Fibroblast of the aortic adventitia (primary cell): ENCODE measurements at places on chromosomes 12 and 14. TPM values are rescaled to one million over a fixed set of nuclear protein-coding genes. Genes with fewer than 3 reads are reported as not detected.
A peak's percentile ranks its signal among the peaks of the same experiment; 100 is the strongest.

The OR4E2 gene
- 0.33 TPM in 1 of 2 replicates, not detected in the other for total RNA-seq

The C12orf76 gene
- 10.3 and 11.9 TPM in 2 replicates for total RNA-seq

DNA sequence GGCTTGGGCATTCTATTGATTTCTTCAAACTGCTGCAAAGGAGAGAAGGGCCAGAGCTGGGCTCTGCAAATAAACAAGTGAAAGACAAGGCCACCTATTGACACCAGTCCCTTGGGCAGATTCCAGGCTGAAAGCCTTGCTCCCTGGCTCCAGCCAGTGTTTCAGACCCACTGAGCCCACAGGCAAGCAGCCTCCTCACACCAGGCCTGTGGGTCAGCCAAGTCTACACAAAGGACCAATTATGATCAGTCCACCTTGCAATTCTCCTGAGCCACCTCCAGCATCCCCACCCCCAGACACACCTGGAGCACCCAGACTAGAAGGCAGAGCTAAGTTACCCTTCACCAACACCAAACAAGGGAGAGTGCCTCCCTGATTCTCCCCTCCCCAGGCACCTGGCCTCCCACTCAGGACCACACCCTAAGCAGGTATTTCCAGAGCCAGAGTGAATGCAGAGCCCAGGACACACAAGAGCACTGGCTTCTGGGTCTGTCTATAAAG, 13.8 kb downstream of the ACTN1 start:
- DNase-seq: no peak

The GNB3 gene
- 3.4 TPM in 2 replicates for total RNA-seq

GRCh38 chr12:96402061-96402460, 1.8 kb upstream of the CDK17 start:
- DNase-seq: no peak

GRCh38 chr14:30058401-30058800, 130.8 kb upstream of the PRKD1 start:
- peak; percentile 16 for DNase-seq

GRCh38 chr12:128801879-128802391, 21.8 kb downstream of the SLC15A4 start:
- DNase-seq: no peak

DNA sequence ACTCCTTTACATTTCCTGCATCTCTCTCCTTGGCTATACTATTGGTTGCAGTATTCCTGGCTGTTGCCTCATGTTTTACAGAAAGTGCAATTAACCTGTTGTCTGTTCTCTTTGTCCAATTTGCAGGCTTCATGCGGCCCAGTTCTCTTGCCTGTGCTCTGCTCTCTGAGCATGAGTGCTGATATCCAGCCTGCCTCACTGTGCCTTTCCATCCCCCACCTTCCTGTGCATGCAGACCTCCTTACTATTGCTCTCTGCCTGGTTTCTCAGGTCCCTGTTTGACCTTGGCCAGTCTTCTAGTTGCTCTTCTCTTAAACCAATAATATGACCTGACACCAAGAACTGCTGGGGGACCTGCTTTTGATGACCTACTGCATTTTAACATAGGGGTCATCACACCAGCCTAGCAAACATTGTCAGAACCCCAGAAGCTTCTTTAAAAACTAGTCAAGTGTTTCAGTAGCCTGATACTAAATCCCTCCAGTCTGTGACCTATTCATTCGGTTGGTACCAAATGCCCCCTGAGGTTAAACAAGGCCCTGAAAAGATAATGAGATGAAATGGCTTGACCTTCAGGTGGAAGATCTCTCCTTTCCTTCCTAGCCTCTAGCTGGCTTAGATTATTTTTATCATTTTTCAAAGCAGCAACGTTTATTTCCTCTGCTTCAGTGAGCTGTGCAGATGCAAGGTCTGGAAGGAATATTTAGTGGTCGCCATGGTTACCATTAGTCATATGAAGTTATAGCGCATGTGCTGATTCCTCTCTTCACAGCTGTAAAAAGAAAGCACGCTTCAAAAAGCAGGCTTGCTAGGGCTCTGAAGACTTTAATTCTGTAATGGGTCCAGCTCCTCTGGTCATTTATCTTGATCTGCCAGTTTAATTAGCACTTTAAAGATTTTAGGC, 216.5 kb downstream of the PHLDA1 start:
- DNase-seq: peak; percentile 98

The GPHN gene
- 6.5 and 18.8 TPM in 2 replicates for total RNA-seq

GRCh38 chr12:86719381-86719780, 463.2 kb upstream of the MGAT4C start:
- no peak for DNase-seq

The EML1 gene
- 80.3 and 163 TPM in 2 replicates for total RNA-seq

The MMP17 gene
- 4.1 and 5.6 TPM in 2 replicates for total RNA-seq

DNA sequence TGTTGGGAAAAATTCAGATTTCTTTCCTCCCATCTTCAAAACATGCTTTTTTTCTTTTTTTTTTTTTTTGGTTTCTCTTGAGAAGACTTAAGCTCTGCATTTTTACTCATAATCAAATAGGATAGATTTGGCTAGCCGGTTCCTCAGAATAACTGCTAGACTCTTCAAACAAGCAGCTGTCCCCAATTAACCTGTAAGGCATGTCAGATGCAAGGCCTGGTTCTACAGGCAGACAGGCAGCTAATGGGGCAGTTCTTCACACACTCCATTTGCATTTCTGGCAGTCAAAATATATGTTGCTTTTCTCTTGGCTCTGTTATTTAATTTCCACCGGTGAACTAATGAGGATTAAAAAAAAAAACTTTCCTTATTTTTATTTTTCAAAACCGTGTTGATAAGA, 228.0 kb upstream of the ATP2B1 start:
- DNase-seq: no peak

DNA sequence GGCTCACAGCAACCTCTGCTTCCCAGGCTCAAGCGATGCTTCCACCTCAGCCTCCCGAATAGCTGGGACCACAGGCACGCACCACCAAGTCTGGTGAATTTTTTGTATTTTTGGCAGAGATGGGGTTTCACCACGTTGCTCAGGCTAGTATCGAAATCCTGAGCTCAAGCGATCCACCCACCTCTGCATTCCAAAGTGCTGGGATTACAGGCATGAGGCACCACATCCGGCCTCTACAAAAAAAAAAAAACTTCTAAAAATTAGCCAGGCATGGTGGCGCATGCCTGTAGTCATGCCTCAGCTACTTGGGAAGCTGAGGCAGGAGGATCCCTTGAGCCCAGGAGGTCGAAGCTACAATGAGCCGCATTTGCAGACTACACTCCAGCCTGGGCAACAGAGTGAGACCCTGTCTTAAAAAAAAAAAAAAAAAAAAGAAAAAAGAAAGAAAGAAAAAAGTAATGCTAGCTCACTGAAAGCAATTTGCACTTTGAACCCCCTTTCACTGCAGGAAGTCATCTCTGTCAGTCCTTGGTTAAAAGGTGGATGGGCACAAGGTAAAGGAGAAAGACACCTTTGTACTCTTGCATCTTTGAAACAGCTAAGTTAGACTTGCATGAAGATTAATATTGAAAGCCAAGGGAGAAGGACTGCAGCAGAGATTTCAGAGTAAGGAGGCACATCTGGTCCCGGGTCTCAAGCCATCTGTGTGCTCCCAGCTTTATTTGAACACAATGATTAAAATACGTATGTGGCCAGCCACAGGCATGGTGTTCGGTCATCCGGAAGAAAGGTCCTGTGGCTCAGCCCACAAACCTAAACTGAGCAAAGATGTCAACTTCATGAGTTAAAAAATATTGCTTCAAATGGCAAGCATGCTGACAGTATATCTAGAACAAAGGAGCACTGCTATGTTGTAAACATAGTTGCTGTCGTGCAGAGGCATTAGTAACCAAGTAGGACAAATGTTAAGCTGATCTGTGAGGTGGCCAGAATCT, 103.8 kb upstream of the HMGA2 start:
- DNase-seq: peak; percentile 67

DNA sequence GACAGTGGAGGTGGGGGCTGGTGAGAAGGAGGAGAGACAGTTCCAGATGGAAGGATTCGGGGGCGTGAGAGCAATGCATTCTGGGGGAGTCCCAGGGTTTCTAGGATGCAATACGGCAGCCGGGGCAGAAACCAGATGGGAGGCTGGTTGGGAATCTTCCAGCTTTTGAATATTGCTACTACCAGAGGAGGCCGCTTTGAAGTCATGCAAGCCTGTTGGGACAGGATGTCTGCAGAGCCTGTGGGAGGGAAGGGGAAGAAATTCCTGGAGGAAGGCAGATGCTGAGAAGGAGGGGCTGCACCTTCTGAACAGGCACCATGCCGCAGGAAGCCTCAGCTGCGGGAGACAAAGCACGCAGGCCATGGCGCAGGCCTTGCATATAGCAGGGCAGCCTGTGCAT, 105.4 kb downstream of the APAF1 start:
- no peak for DNase-seq

The PRKAB1 gene
- total RNA-seq: 6.4 and 19.9 TPM in 2 replicates

GRCh38 chr14:64812412-64812811, 67.3 kb downstream of the SPTB start:
- no peak for DNase-seq

GRCh38 chr14:70139384-70139783, 49.4 kb downstream of the SLC8A3 start:
- DNase-seq: no peak

GRCh38 chr14:44297437-44297836, 209.6 kb downstream of the FSCB start:
- DNase-seq: no peak

DNA sequence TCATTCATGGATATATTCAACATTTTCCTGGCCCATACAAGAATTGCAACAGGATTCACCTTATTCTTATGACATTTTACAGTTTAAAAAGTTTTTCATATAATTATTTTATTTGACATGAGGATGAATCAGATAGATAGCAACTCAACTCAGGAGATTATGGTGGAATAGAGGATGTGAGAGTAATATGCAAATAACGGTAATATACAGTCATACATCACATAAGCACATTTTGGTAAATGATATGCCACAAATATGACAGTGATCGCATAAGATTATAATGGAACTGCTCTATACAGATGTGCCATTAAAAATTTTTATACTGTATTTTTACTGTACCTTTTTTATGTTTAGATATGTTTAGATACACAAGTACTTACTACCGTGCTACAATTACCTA, 24.1 kb upstream of the CRADD start:
- DNase-seq: no peak

The GYS2 gene
- total RNA-seq: not detected in 2 replicates

DNA sequence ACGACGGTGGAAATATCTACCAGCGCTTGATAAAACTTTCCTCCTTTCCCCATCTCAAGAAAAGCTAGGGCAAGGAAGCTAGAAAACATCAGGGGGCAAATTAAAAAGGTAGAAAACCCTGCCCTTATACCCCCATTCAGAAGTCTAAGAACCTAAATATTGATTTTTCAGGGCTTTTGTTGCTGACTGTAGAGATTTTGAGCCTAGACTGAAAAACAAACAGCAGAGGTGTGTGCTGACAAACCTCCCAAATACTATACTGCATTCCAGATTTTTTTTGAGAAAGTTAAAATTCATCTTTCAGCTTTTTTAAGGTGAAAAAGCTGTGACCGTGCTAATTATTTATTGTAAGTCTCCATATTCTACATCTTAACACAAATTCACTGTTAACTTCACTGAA, 478.3 kb upstream of the SOX5 start:
- DNase-seq: no peak

The CD69 gene
- not detected in 2 replicates for total RNA-seq

DNA sequence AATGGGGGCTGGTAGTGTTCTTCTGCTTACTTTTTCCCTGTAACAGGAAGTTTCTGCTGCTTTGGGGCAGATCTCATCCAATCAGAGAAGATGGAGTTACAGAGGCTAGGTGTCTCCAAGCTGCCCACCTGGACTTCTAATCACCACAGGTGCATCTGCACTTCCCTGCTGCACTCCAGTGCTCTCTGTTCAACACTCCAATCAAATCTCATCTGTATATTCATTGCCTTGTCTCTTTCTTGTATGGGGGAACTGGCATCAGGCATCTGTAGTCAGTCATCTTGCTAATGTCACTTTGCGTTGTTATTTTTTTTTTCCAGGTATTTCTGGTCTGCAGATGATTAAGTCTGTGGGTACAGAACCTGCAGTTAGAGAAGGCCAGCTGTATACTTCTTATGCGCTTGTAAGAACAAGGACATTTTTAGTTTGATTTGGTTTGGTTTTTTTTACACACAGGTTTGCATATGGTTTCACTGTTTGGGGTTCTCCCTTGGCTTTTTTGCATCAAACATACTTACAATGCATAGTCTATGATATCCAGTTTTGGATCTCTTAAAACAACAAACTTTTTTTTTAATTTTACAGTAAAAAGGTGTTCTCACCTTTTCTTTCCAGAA, 116.0 kb downstream of the METTL25 start:
- DNase-seq: no peak

GRCh38 chr12:51383269-51383905, 7.8 kb downstream of the GALNT6 start:
- no peak for DNase-seq

The MDGA2 gene
- not detected in 2 replicates for total RNA-seq

The SLCO1C1 gene
- 0.09 and 0.25 TPM in 2 replicates for total RNA-seq

GRCh38 chr12:69415471-69416275, 54.5 kb upstream of the FRS2 start:
- peak; percentile 97 for DNase-seq

- peak; percentile 56 for DNase-seq
Observed at GRCh38 chr12:50734409-50735263, 29.3 kb upstream of the ATF1 start.

DNA sequence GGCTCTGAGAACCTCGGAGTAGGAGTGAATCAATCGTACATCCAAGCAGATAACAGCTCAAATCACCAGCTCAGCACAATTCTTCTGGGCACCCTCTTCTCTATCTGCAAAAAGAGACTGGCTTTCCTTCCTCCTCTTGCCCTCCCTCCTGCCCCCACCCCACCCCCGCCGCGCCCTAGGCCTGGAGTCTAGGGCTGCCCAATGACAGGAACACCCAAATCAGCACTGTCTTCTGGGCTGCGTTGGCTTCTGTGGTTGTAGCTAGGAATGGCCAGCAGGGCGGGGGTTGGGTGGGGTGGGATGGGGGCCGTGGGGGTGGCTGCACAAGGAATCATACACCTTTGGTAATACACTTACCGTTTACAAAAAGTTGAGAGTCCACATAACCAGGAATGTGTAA, 28.0 kb upstream of the TMCC3 start:
- no peak for DNase-seq

GRCh38 chr14:101111620-101112290, 208.2 kb upstream of the RTL1 start:
- no peak for DNase-seq

GRCh38 chr12:11794751-11795150, 145.3 kb downstream of the ETV6 start:
- DNase-seq: no peak

DNA sequence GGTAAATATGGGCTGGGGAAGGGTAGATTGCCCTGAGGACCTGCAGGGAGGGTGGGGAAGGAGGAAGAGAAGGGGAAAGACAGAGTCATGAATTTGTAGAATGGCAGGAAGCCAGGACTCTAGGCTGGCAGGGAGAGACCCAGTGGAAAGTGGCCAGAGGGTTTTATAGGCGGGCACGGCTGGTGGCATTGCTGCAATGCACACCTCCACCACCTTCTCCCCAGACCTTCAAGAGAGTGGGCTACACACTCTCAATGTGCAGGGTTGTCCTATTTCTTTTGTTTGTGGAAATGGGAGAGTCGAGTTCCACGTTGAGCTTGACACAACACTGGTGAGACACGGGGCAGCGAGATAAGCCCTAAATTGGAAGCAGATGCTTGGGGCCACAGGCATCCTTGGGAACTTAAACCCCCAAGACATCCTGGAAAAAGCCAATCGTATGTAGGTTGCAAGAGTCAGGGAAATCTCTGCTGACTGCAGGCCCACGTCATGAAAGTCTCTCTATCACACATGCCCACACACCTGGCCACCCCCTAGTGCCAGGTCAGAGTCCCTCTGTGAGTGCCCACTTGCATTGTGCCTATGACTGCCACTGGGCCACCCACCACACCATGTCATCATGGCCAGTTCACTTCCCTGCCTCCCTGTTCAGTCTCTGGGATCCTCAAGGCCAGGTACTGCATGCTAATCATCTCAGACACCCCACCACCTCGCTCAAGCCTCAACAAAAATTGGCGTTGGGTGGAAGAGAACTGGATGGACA, 38.0 kb upstream of the BDKRB2 start:
- peak; percentile 85 for DNase-seq
